ENCODE measurements at places on chromosomes 2 and 18.

DNA sequence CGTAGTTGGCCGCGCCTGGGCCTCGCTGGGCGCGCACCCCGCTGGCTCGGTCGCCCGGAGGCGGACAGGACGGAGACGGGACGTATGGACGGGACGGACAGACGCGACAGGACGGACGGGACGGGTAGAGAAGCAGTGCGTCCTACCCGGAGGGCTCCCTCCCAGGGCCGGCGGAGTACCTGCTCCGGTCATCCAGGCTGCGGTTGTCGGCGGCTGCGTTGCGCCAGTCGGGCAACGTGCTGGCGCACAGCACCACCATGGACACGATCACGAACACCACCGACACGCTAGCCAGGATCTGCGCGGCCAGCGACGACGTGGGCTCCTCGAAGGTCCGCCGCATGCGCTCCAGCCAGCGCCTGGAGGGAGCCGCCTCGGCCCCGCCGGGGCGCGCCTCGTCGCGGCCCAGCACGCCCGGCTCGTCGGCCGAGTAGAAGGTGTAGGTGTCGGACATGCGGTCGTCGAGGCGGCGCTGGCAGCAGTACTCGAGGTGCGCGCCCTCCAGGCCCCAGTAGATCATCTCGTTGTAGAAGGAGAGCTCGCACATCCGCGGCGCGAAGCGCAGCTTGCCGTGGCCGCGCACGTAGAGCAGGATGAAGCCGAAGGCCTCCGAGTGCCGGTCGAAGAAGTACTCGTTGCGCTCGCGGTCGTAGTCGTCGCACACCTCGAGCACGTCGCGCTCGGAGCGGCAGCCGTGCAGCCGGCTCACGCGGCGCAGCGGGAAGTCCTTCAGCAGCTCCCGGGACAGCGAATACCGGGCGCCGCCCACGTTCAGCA is 903 bp downstream of the KCNG3 start:
- DNase-seq: no peak

- DNase-seq: no peak
These were observed 6.2 kb downstream of the TTC32 start for GRCh38 chr2:19895535-19895934.

DNA sequence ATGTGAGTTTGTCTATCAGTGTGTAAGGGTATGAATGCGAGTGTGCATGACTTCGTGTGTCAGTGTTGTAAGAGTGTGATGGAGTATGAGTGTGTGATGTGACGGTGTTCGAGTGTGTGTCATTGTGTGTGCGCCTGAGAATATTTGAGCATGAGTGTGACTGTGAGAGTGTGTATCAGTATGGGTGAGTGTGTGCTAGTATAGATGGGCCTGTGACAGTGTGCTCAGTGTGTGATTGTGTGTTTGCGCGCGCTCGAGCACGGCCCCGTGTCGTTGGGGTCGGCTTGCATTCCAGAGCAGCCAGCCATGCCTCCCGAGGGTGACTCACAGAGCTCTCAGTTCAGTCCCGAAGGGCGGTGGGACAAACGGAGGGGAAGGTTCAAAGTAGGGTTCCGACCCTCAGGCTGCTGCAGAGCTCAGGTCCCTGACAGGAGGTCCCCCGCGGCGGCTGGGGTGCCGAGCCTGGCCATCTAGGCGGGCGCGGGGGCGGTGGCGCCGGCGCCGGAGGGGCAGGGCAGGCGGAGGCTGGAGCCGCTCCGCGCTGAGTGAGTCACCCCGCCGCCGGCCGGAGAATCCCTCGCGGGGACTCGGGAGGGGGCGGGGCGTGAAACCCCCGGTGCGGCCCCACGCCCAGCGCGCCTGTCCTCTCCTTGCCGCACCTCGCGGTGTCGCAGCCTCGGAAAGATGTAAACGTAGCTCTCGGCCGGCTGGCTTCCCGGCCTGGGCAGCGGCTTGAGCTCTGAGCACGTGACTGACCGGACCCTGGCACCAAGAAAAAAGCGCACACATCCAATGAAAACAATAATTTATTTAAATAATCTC is 3.8 kb downstream of the DLX2 start:
- no peak for DNase-seq

DNA sequence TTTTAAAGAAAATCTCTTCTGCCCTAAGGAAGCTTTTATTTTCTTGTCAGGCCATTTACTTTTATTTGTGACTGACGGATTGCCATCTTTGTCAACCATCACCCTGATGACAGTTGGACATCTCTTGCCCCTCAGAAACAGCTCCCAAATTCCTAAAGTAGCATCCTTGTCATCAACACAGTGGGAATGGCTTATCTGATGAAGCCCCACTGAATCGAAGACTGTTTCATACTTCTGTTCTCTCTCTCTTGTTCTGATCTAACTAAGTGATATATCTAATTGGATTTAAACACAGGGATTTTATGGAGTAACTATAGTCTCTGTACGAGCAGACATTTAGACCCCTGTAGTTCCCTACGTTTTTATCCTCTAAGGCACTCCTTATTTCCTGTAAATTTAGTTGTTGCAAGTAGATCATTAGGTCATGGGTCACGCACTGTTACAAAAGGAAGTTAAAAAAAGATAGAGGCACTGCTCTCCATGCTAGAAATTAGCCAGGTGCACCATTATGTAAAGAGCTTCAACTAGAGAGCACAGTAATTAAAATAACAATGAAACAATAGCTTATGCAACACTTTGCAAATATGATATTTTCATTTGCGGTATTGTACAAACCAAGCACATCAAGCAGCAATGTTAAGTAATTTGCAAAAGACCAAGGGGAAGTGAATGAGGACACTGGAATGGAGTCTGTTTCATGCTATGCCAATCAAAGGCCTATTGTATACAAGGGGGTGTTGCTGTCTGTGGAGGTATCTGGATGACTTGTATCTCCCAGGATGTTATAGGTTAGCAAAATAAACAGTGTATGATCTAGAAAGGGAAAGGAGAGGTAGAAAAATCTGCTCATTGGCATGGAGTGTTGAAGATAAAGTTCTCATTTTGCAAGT is 284.7 kb downstream of the LRRTM1 start:
- DNase-seq: no peak

DNA sequence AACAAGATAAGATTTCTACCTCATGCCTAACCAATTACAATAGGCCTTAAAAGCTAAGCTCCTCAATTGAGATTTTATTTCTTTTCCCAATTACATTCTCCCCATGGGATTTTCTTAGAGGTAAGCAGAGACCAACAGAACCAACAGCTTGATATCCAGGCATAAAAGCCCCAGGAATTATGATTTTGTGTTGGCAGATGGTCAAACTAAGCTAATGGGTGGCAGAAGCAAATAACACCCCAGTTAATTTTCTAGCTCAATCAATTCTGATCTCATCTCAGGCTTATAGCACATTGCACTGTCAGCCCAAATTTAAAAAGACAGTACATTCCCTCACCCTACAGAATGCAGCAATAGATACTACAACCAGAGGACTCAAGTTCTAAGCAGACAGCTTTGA is 156.4 kb downstream of the NRXN1 start:
- DNase-seq: no peak

DNA sequence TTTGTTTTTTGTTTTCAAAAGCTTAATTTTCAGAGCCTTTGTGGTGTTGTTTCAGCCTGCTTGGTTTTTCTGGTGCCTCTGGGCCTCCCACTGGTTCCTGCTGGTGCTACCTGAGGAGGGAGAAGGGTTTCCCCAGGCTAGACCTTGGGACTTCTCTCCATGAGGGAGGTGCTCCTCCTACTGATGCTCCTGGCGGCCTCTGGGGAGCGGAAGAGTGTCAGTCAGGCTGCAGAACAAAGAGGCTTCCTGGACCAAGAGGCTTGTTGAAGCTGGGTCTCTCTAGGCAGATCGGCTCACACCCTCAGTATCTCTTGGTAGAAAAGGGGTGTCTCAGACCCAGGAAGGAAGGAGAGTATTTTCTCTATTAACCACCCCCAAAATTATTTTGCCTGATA is 32.2 kb downstream of the RFX8 start:
- no peak for DNase-seq

GRCh38 chr2:38750011-38750890 is 910 bp downstream of the SRSF7 start:
- peak; percentile 16 for DNase-seq

GRCh38 chr18:26003356-26003755 is 87.1 kb downstream of the SS18 start:
- DNase-seq: no peak

- peak; percentile 34 for DNase-seq
These were observed 48.0 kb upstream of the ATP6V1B1 start for GRCh38 chr2:70887550-70888246.

- no peak for DNase-seq
These were observed 2.5 kb downstream of the AGFG1 start for GRCh38 chr2:227474410-227474809.

DNA sequence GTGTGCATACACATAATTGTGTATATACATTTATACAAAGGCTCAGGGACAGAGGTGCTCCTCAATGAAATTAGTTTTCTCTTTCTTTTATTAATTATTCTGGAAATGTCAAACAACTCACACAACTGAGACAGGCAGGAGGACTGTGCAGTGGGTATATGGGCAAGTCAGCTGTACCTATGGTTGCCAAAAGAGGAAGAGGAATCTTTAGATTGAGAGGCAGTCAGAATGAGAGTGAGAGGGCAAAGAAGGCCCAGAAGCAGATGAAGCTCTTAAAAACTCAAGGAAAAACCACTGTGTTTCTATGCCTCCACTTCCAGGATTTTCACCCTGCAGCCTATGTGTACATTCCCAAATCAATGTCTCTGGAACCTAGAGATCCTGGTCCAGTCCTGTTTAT is 79.1 kb downstream of the CACNB4 start:
- no peak for DNase-seq

GRCh38 chr2:169662744-169663143 is 31.5 kb downstream of the CFAP210 start:
- DNase-seq: no peak

DNA sequence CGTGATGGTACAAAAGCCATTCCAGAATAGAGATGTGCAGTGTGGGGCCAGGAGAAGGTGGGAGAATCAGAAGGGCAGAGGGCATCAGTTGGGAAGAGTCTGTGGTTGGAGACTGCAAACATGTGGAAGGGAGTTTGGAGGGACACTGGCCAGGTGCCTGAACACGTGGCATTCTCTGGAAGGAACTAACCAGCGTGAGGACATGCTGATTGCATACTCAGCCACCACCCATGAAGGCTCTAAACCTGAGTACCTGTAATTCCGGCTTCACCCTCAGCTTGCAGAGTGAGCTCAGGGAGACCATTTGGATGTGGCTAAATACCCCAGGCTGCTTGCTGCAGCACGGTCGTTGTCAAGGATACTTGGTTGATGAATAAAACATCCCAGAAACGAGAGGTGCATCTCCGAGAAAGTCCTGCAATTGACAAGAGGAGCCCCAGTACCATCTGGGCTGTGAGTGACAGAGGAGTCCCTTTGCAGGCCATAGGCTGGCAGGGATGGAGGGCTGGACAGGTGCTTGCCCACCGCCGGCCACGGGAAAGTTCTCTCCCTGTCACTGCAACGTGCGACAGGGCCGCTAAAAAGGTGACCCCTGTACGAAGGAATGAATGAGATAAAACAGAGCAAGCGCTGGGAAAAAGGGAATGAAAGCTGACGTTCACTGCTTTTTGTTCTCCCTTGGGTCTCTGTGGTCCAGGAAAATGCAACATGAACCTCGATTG is 5.0 kb downstream of the ACKR3 start:
- DNase-seq: no peak

DNA sequence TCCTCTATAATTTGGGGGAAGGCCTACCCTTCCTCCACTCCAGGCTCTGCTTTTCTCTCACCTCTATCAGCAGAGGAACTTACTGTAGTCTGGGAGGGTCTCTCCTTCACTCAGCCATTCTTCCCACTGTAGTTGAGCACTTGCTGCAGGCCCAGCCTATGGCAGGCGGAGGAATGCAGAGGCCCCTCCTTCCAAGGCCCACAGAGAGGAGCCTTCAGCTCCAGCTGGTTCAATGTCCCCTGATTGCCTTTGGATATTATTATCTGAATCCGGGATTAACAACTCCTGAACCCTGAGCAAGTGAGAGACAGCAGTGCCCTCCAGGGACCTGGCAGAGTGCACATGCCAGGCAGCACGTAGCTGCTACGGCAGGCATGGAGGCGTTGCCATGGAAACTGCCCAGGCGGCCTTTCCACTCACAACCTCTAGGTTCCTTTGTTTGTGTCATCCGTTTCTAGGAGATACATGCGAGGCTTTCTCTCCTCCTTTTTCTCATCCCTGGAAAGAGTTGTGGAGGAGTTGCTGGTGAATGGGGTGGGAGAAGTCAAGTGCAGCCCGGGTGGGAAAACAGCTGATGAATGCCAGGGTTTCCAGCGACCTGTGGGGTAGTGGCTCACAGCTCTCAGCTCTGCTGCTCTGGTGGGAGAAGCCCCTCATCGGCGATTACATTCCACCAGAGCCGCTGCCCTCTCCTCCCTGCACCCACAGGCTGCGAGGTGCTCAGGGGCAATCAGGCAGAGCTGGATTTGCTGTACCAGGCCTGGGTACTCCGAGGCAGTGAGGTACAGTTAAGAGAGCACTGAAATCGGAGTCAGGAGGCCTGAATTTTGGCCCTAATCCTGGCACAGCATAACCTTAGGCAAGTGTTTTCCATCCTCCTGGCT is 55.3 kb upstream of the HK2 start:
- DNase-seq: no peak

DNA sequence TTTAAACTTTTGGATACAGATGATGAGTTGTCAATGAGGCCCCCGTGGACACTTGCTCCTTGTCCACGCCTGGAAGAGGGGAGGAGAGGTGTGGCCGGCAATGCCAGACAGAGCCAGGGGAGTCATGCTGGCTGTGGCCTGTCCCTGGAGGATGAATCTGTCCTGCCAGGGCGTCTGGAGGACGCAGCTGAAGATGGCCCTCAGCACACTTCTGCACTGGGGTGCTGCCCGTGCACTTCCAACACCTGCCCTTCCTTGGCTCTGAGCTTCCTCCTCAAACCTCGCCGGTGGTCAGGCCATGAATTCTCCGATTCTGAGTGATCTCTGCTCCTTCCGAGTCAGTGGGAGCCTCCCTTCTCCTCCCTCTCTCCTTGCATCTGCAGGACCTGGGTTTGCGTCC is 56.4 kb downstream of the KCNF1 start:
- DNase-seq: no peak

DNA sequence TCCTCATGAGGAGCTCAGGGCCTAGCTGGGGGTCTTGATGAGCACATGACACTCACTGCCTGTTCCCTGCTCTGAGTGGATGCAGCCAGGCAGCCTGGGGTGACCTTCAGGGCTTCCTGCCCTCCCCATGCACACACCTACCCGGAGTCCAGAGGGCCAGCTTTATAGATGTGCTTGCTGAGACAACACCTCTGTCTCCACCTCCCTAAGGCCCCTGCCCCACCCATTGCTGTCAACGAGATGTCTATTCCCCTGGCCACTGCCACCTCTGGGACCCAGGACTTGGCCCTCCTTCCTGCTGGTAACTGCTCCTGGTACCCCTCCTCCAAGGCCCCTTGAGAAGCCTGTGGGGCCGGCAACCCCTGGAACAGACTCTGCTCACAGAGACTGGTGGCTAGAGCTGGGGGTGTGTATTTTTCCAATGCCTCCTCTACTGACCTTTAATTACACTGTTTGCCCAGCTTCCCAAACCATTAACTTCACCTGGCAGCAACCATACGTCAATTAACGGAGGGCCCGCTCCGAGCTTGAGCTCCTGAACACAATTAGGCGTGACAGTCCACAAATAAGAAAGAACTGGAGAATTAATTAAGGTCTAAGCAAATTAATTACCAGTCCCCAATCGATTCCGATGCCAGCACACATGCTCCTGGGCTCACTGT is 66.3 kb downstream of the EMX1 start:
- no peak for DNase-seq

- DNase-seq: no peak
These were observed 75.3 kb downstream of the COLEC12 start for GRCh38 chr18:425106-425745.

GRCh38 chr2:23419171-23420090 is 34.5 kb downstream of the KLHL29 start:
- no peak for DNase-seq
